ENCODE measurements at places on chromosomes 12 and 14. TPM values are rescaled to one million over a fixed set of nuclear protein-coding genes. Genes with fewer than 3 reads are reported as not detected.

The TIGAR gene
- total RNA-seq, result 8.4 TPM

The ASCL1 gene
- total RNA-seq, result not detected

The SIVA1 gene
- total RNA-seq, result 47.1 TPM

The GPR33 gene
- total RNA-seq, result not detected

The PIP4K2C gene
- total RNA-seq, result 14.9 TPM

DNA sequence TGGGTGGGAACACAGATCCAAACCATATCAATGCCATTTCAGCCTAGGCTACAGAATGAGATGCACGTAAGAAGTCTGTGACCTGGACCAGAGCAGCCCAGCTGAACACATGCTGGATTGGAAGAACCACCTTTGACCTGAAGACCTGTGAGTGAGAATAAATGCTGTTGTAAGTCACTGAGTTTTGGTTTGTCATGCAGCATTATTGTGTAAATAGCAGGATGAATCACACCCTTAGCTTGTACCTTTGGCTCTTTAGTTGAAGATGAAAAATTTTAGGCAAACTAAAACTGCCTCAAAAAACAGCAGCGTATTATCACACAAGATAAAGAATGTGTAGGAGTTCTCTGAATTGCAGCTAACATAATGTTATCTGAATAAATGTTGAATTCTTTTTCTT, 199.4 kb upstream of the LRIG3 start:
- no peak for DNase-seq

- DNase-seq, result no peak
These were observed 311.6 kb downstream of the LRIG3 start for GRCh38 chr12:58608711-58609110.
